ENCODE measurements at places on chromosomes 1 and 21.

- no peak for DNase-seq
Measured at GRCh38 chr1:61050541-61051442, 31.6 kb upstream of the NFIA start.

- no peak for DNase-seq
Measured at GRCh38 chr1:241821363-241821762, 26.6 kb upstream of the EXO1 start.

GRCh38 chr1:174142836-174143235 is 16.5 kb upstream of the RABGAP1L start:
- DNase-seq: no peak

GRCh38 chr1:90434460-90434859 is 282.6 kb downstream of the BARHL2 start:
- no peak for DNase-seq
